Stimulated activated CD4-positive, alpha-beta T cell treated with anti-CD3 and anti-CD28 coated beads, Interleukin-1b, Interleukin-23, amount 100 ng/mL, for 1 hour (primary cell): ENCODE measurements at places on chromosomes 16 and 17.

- DNase-seq = no peak
Observed at GRCh38 chr17:40110026-40110845, 9.8 kb upstream of the NR1D1 start.

DNA sequence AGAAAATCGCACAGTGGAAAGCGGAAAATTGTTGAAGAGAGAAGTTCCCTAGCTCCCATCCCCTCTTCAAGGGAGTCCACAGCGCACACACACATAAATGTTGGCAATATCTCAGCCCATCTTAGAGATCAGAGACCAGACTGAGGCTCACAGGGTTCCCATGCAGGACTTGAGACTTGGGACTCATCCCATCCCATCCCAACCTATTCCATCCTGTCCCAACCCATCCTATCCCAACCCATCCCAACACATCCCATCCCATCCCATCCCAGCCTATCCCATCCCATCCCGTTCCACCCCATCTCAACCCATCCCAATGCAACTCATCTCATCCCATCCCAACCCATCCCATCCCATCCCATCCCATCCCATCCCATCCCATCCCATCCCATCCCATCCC, 29.6 kb downstream of the GSG1L start:
- DNase-seq = no peak

DNA sequence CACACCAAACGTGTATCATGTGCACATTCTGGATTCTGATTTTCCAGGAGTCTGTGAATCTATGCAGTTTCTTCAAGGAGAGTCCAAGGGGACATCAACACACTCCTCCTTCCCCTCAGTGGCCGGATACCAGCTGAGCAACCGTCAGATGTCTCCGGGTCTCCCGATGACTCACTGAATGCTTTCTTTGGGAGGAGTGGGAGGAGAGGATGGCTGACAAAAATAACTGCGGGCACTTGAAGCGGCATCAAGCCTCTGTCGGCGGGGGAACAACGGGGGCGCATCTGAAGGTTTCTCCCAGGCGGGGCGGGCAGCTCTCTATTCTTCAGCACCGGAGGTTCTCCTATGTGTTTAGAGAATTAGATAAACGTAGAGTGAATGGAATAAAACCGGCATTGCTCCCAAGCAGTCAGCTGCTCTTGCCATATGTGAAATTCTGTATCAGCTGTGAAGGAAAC, 24.6 kb upstream of the LRRC75A start:
- no peak for DNase-seq

- DNase-seq = no peak
Observed at GRCh38 chr17:55416470-55417052, 5.1 kb downstream of the MMD start.

DNA sequence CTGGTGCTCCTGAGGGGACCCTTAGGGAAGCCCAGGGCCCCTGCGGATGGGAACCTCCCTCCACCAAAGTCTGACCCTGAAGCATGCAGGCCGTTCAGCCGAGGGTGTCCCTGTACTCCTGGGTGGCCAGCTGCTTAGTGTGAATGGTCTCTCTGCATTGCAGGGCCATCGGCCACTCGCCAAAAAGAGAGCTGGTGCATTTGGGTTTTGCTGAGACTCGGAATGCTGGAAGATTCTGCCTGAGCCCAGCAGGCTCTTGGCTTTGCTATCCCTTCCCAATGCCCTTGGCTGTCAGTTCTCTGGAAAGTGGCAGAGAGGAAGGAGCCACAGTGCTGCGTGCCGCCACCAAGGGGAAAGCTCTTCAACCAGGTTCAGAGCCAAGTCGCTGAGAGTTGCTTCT, 2.8 kb downstream of the MEOX1 start:
- no peak for DNase-seq

- no peak for DNase-seq
Observed at GRCh38 chr16:70706948-70707465, 21.2 kb upstream of the MTSS2 start.

DNA sequence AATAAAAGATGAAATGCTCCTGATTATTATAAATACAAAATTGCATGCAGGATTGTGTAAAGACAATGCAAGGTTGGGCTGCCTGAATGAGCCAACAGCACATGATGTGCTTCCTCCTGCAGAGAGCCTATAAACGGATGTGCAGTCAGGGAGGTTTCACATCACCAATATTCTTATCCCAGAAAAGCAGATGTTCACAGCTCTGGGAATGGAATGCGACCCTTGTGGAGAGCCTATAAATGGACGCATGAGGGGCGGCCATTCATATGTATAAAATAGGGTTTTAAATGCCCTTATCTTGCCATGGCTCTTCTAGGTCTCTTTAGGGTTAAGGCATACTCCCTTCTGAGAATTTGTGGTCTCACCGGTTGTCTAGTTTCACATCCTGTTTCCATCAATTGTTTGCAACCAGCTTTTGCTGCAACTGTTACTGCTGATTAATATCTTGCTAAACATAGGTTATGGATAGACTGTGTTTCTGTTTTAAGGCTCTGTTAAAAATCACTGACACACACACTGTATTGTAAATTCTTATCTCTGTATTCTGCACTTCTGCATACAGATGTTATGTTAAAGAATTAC, 31.9 kb downstream of the SLFN11 start:
- DNase-seq = no peak

- no peak for DNase-seq
Observed at GRCh38 chr16:11333702-11334101, 11.6 kb upstream of the RMI2 start.

DNA sequence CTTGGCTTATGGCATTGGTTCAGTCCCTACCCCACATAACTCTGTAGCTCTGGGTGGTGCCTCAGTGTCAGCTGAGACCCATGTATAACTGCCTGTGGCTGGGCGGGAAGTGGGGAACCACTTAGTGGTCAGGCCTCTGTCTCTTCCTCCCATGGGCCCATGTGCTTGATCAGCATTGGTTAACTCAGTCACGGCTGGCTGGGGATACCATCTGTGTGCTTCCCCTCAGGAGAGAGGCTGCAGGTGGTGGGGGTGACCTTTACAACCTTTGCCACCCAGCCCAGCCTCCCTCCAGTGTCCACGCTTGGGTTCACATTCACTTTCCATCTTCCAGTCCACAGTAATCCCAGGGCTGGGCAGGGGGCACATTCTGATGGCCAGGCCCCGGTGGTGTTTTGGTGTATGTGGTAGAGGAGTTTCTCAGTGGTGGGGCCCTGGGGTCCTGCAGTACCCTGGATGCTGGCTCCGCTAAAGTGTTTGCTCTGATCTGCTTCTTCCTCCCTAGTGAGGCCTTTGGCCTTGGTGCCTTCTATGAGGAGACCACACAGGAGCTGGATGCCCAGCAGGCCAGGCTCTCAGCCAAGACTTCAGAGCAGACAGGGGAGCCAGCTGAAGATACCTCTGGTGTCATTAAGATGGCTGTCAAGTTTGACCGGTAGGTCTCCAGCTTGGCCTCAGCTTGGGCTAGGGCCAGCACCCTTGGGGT, 10.2 kb upstream of the NFATC3 start:
- DNase-seq = no peak

- DNase-seq = no peak
Observed at GRCh38 chr17:48526608-48527546, 3.9 kb downstream of the HOXB1 start.

- no peak for DNase-seq
Observed at GRCh38 chr16:56005958-56006357, 130.8 kb upstream of the CES5A start.

GRCh38 chr16:12231666-12232065, 255.1 kb downstream of the SNX29 start:
- DNase-seq = no peak

GRCh38 chr17:34606763-34607162, 27.4 kb downstream of the TMEM132E start:
- DNase-seq = no peak

DNA sequence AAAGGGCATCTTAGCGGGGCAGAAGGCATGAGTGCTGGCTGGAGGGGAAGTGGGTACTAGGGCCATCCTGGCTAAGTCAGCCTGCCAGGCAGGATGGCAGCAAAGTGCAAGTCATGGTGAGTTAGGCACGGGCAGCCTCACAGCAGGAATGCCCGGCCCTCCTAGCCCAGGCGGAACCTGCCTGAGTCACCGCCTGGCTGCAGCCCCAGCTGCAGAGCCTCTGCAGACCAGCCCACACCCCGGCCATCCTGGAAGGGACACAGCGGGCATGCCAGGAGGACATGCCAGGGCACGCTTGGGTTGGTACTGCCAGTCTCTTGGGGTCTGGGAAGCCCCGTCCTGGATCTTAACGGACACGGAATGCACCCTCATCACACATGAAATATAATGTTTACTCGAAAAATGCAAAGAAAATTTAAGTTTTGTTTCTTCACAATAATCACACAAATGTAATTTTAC, 5.0 kb upstream of the ALDH3A1 start:
- DNase-seq = no peak

- no peak for DNase-seq
Observed at GRCh38 chr17:63066158-63066813, 100.3 kb downstream of the TANC2 start.

GRCh38 chr16:2159175-2159838, 3.7 kb downstream of the TRAF7 start:
- no peak for DNase-seq

GRCh38 chr17:53628011-53628410, 194.7 kb upstream of the KIF2B start:
- DNase-seq = no peak

DNA sequence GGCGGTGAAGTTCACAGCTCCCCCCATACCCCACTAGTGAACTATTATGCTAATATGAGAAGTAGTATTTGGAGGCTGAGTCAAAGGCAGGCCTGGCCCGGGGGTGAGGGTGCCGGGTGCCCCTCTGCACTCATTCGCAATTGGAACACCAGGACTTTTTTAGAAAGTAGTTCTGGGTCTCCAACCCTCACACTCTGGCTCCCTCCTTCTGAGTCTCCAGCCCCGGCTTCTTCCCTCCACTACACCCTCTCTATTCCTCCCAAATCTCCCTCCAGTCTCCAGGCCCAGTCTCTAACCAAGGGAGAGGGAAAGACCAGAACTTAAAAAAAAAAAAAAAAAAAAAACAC, 11.3 kb upstream of the HOXB2 start:
- DNase-seq = no peak

- DNase-seq = no peak
Observed at GRCh38 chr16:14958970-14959369, 15.9 kb upstream of the PDXDC1 start.

- DNase-seq = no peak
Observed at GRCh38 chr16:85248342-85248741, 136.1 kb upstream of the CIBAR2 start.

GRCh38 chr17:37310940-37311339, 64.8 kb upstream of the C17orf78 start:
- DNase-seq = no peak
